Lower leg skin (tissue), 4 donors: ENCODE measurements at places on chromosomes 7 and 10. TPM values are rescaled to one million over a fixed set of nuclear protein-coding genes. Genes with fewer than 3 reads are reported as not detected.

- no peak for DNase-seq
These were observed 659.4 kb downstream of the MAGI2 start for GRCh38 chr7:78794101-78794500.

DNA sequence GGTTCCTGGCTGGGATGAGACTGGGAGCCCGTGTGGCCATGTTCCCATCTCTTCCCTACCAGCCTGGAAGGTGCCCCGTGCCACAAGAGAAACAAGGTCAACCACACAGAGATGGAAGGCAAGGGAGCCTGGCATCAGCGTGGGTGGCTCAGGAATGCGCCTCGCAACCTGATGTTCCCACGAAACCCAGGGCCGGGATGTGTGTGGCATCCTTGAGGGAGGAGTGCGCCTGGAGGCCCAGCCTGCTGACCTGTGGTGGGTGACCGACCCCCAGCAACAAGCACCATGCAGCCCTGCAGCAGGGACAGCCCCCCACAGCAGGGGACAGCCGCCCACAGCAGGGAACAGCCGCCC lies 267.2 kb downstream of the ELFN1 start:
- no peak for DNase-seq

DNA sequence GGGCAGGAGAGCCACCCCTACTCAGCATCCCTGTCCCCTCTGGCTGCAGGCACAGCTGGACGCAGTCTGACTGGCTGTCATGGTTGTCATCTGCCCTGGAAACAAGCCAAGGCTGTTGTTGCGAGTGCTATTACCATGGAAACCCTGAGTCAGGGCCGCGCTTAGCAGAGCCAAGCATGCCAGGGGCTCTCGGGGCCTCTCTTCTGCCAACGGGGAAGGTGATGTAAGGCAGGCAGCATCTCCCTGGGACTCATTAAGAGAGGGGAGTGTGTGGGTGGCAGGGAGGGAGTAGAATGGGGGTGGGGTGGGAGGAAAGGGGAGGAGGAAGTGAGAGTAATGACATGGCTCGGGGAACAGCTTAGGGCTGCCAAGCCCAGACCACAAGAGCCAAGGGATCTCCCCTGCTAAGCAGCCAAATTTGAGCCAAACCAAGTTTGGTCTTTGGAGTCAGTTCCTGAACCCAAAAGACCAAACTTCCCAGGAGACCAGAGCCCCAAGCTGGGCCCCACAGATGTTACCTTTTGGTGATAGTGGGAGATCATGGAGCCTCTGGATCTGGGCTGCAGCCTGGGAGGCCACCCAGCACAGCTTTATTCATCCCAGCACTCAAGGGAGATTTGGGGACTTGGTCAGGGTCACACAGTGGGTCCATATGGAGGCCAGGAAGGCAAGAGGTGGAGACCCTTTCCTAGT lies 67.6 kb downstream of the TMEM130 start:
- DNase-seq, result peak; percentile 18

The DGKI gene
- total RNA-seq, result 2.1 TPM

The PTN gene
- total RNA-seq, result 1.6 TPM

The C10orf67 gene
- total RNA-seq, result 0.30 TPM

The RPP30 gene
- total RNA-seq, result 28.1 TPM
